ENCODE measurements at places on chromosomes 2 and 18. TPM values are rescaled to one million over a fixed set of nuclear protein-coding genes. Genes with fewer than 3 reads are reported as not detected.

IL36B gene
- not detected for total RNA-seq

DNA sequence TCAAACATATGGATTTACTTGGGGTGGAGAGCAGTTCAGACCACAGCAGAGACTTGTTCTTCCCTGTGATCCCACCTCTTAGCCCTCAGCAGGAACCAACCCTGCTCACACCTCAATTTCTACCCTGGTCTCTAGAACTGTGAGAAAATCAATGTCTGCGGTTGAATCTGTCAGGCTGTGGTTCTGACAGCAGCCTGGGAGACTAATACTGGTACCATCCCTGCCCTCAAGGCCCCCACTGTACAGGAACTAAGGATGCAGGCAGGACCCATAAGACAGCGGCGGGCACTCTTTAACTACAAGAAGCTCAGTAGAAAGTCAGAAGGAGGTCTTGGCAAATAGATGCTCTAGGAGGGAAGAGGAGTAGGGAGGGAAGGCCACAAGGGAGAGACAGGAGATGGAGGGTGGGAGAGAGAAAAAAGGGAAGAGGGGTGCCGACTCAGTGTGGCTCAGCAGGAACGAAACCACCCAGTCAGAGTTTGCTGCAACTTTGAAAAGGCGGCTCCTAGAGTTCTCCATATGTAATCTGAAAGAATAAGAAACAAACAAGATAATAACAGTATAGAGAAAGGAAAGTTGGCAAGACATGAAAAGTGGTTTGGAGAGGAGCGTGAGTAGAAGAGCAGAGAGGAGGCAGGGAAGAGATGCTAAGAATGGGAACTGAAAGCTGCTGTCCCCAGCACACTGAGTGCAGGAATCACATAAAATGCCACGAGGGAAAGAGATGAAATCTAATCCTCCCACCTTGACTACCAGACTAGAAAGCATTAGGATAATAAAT, 323.9 kb upstream of the ID2 start:
- no peak overlapping the region for H3K27ac ChIP-seq
- no peaks in the 10 kb centered on the region for H3K27me3 ChIP-seq
- no peak overlapping the region for H3K4me3 ChIP-seq
- no peaks in the 10 kb centered on the region for H3K4me1 ChIP-seq

- H3K27ac ChIP-seq: no peak overlapping the region
- H3K4me3 ChIP-seq: no peak overlapping the region
- no peaks in the 10 kb centered on the region for H3K27me3 ChIP-seq
- H3K4me1 ChIP-seq: peaks cover 6% of the 10 kb centered on the region
These were observed 1371.2 kb downstream of the LRP1B start for GRCh38 chr2:140759426-140760156.

- no peaks in the 10 kb centered on the region for H3K27me3 ChIP-seq
- H3K27ac ChIP-seq: no peak overlapping the region
- DNase-seq: no peak
- no peaks in the 10 kb centered on the region for H3K4me1 ChIP-seq
These were observed 154.0 kb downstream of the CALCRL start for GRCh38 chr2:187294043-187294442.

- no peaks in the 10 kb centered on the region for H3K36me3 ChIP-seq
- DNase-seq: no peak
- H3K27me3 ChIP-seq: no peaks in the 10 kb centered on the region
- no peak overlapping the region for H3K27ac ChIP-seq
- H3K4me1 ChIP-seq: no peaks in the 10 kb centered on the region
These were observed 204.3 kb downstream of the GULP1 start for GRCh38 chr2:188495969-188496431.

GRCh38 chr2:63514781-63515180, 73.5 kb downstream of the WDPCP start:
- no peaks in the 10 kb centered on the region for H3K36me3 ChIP-seq
- no peaks in the 10 kb centered on the region for H3K27me3 ChIP-seq
- DNase-seq: no peak
- H3K4me3 ChIP-seq: no peak overlapping the region

DNA sequence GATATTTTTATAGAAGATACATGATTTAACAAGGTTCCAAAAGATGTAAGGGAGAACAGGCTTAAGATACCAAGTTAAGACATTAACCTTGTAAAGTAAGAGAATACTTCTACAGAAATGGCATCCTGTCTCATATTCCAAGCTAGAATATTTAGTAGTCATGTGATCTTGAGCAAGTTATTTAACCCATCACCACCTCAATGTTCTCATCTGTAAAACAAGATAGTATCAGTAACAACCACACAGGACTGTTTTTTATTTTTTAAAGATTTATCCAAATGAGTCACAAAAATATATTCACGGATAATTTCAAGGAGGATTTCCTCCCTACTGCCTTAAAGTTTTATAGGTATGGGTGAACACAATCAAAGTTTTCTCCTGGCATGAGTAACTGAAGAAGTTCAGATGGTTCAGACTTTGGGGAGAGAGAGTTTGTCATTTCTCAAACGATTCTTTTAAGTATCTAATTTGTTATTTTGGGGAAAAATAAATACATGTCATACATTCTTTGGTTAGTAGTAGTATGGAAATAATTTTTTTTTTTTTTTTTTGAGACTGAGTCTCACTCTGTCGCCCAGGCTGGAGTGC, 25.9 kb downstream of the ROCK1 start:
- H3K4me3 ChIP-seq: no peak overlapping the region
- no peak overlapping the region for H3K27ac ChIP-seq
- no peaks in the 10 kb centered on the region for H3K4me1 ChIP-seq
- DNase-seq: no peak
- no peaks in the 10 kb centered on the region for H3K36me3 ChIP-seq
- no peaks in the 10 kb centered on the region for H3K27me3 ChIP-seq

GRCh38 chr2:109721626-109722025, 72.5 kb upstream of the RGPD5 start:
- no peak for DNase-seq
- H3K4me3 ChIP-seq: no peak overlapping the region
- no peaks in the 10 kb centered on the region for H3K36me3 ChIP-seq
- H3K27ac ChIP-seq: no peak overlapping the region

Data from neural progenitor cell (in vitro differentiated cells).